ENCODE measurements at places on chromosomes 7 and 10.

DNA sequence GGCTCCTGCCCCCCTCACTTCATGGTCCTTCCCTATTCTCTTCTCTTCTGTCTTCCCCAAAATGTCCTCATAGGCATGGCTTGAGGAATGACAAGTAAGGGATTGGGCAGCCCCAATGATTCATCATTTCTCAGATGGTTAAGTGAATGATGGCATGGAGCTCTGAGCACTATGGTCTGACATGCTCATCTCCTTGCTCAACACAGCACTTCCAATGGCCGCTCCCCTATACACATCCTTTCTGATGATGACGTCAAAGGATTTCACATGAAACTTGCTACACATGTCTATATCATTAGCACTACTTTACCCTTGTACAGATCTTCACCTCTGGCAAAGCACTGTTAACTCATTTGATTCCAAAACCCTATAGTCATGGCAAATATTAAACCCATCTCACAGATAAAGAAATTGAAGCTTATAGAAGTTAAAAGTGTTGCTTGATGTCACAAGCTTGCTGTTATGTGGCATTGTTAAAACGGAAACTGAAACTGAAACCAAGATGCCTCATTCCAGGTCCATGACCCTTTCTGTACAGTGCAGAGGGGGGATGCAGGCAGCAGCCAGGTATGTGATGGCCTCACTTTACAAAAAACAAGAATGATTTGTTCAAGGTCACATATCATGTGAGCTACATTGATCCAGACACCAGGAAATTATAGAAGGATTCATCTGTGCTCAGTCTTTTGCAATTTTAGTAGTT lies 90.0 kb upstream of the PLXNA4 start:
- DNase-seq: no peak

DNA sequence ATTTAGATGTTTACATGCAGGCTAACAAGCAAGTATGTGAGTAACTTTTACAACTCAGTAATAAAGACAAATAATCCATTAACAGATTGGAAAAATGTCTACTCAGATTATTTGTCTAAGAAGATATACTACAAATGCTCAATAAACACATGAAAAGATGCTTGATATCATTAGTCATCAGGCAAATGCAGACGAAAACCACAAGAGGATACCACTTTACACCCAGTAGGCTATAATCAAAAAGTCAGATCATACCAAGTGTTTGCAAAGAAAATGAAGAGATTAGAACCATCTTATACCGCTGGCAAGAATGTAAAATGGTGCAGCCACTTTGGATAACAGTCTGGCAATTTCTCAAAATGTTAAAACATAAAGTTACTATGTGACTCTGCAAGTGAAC lies 84.1 kb downstream of the MALSU1 start:
- no peak for DNase-seq

GRCh38 chr7:140230516-140230860 lies 53.7 kb upstream of the KDM7A start:
- DNase-seq: no peak

DNA sequence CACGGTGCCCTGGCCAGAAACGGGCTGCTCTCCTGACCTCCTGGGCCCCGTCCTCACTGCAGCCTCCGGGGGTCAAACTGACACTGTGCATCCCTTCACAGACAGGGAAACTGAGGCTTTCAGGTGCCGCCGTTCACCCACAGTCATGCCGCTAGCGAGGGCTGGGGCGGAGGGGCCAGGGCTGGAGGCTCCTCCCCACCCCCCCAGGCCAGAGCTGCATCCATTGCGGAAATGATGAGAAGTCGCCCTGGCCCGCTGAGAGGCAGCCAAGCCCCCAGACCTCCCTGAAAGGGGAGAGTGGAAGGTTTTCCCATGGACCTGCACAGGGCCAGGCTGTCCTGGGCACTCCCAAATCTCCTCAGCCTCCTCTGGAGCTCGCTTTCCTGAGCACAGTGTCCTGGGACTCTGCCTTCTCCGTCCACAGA lies 16.5 kb upstream of the INPP5A start:
- DNase-seq: no peak

DNA sequence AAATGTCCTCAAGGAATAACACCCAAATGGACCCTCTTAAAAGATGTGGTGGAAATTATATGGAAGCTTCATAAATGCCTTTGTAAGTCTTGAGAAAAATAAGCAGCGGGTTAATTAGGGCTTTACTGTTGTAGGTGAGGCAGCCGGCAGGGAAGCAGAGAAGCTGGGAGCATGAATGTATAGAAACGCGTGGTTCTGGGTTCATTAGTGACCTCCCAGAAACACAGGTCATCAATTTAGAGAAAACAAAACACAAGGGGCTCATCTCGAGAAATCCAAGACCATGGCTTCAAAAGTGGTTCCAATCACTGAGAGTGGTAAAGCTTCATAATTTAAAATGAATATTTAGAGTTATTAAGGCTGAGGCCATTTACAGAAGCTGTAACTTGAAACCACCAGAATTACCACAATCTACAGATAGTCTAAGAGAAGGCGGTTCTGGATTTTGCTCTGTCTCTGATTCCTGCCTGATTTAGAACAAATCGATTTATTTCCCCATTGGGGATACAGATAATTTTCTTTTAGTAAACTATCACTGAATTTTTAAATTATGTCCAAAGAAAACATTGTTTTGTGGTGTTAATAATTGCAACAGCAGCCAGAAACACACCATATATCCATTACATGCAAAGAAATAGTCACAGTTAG lies 20.7 kb downstream of the GARIN1A start:
- no peak for DNase-seq

GRCh38 chr7:2862831-2863361 lies 18.8 kb upstream of the GNA12 start:
- DNase-seq: no peak

- no peak for DNase-seq
Observed at GRCh38 chr7:74224511-74224832, 14.7 kb downstream of the LAT2 start.

GRCh38 chr10:15813415-15813814 lies 46.9 kb downstream of the MINDY3 start:
- no peak for DNase-seq

DNA sequence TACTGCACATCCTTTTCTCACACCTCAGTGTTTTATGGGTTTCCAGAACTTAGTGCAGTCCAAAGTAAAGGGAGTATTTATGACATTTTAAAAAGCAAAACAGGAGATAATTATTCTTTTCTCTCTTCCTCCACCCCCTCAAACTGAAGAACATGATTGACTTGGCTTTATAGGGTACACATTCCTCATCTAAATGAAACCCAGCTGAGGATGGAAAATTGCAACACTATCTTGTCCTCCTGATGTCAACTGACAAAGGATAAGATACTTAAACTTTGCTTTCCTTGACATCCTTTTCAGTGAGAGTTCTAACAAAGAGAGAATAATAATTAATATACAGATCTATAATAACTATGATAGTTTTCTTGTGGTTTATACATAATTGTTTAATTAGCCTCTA lies 299.1 kb downstream of the BBS9 start:
- no peak for DNase-seq

GRCh38 chr7:34060196-34060947 lies 155.0 kb downstream of the BMPER start:
- no peak for DNase-seq

DNA sequence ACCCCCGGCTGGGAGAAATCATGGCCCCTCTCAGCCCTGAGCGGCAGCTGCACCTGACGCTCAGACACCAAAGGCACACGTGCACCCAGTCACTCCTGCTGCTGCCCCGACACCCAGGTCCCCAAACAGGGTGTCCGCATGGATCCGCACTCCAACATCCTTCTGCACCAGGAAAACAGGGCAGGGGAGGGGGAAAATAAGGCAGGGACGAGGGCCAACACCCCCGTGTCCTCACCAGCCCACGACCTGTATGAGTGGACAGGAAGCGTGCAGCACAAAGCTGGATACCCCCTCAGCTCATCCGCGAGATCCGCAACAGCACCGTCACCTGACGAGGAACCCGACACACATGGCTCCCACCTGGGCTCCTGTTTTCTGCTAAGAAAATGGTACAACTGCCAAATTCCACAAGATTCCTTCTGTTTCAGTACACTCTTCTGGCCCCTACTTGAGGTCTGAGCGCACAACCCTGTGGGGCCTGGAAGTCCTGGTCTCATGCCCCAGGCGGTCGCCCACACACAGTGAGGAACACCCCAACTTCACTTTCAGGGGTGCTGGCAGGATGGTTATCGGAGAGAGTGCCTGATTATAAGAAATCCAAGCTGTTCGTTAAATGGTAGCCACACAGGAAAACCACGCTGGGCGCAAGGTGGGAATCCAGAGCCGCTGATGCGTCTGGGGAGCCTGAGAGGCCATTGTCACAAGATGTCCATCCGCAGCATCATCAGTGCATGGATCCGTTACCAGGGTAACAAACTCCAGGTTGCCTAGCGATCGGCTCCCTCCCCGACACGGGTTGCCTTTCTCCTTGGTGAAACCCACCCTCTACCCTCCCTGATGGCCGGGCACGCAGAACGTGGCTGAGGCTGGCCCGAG lies 63.6 kb downstream of the ZRANB1 start:
- DNase-seq: no peak

GRCh38 chr7:120431016-120431415 lies 158.0 kb downstream of the KCND2 start:
- DNase-seq: no peak

DNA sequence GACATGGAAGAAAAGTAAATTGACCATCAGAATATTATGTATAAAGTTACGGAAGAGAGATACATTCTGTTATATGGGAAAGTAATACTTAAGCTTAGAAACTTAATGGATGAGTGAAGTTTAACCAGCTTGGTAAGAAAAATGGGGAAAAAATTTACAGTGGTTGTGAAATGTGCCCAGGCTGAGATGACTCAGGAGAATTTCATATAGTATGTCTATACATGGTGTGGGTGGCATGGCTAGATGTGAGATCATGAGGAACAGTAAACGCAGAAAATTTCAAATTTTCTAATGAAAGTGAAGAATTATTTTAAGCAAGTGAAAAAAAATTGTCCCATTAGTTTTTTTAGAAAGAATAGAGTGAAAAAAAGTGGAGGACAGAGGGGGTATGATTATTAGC lies 552.5 kb upstream of the SORCS1 start:
- DNase-seq: no peak

All from left renal pelvis (tissue), 4 donors.